Tibial nerve (tissue), 4 donors: ENCODE measurements at places on chromosomes 5 and 9. TPM values are rescaled to one million over a fixed set of nuclear protein-coding genes. Genes with fewer than 3 reads are reported as not detected.

GRCh38 chr5:84602371-84602771 is 217.7 kb upstream of the EDIL3 start:
- DNase-seq = no peak

NUTM2F gene
- not detected for total RNA-seq

- DNase-seq = no peak
These were observed 19.4 kb downstream of the ENTREP1 start for GRCh38 chr9:69344459-69344858.

- no peak for DNase-seq
These were observed 31.4 kb downstream of the RXRA start for GRCh38 chr9:134357631-134358025.
